Activated T-cell treated with anti-CD3 and anti-CD28 coated beads for 1 hour (primary cell): ENCODE measurements at places on chromosomes 5 and 9.

DNA sequence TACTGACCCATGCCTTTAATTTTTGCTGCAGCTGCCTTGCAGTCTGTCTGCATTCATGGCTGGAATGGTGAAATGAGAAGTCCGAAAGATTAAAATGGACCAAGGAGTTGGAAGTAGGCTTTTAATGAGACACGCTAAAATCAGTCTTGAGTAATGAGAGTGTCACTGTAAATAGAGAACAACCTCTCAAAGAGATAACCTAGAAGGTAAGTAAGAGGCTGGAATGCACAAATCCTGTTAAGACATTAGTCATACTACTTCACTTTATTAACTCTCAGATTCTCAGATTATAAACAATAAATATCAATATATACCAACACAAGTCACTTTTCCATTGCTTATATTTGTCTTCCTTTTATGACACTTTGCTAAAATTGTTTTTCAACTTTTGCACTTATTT is 880.6 kb upstream of the C9orf72 start:
- DNase-seq, result no peak

GRCh38 chr5:74948031-74948546 is 81.9 kb upstream of the FAM169A start:
- DNase-seq, result no peak

DNA sequence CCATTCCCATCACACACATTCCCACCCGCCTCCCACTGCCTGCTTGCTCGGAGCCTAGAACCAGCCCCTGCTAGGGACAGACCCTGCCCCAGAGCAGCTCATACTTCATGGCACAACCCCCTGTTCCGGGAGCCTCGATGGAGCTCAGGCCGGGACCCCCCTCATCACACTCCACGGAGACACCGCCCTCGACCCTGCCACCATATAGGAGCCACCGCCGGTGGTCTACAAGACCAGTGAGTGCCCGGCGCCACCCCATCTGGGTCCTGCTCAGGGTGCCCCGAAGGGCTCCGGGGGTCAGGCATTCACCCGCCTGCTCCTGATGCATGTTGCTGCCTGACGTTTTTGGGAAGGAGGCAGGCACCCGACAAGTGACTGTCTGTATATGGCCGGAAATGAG is 65.5 kb upstream of the RXRA start:
- DNase-seq, result no peak

DNA sequence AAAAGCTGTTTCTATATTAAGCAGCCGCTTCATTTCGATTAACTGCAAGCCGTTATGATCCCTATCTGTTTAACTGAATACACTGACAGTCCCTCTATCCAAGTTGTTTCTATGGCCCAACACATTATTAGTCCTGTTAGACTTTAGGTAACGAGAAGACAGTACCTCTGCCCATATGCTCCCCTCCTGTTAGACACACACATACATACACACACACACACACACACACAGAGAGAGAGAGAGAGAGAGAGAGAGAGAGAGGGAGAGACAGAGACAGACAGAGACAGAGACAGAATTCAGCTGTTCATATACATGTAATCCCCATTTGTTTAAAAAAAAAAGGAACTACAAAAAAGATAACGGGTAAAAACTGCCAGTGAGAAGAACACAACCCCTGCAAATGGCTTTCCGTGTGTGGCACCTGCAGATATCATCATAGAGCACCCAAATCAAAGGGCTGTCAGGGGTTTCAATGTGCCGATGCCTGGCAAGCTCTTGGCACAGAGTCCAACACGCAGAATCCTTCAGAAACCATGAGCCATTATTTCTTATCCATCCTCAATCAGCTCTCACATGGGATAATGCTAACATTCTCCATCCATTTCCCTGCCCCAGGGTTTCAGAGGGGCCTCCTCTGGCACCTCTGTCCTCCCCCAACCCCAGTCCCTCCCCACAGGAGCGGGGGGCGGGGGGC is 144.0 kb downstream of the MYO10 start:
- DNase-seq, result no peak
